ENCODE measurements at places on chromosomes 2 and 18. TPM values are rescaled to one million over a fixed set of nuclear protein-coding genes. Genes with fewer than 3 reads are reported as not detected.

- DNase-seq: peak; percentile 90
Observed at GRCh38 chr2:10434886-10435819, 13.0 kb downstream of the ODC1 start.

Gene SF3B6
- 85.3 TPM for total RNA-seq

GRCh38 chr18:1013951-1014350, 109.3 kb downstream of the ADCYAP1 start:
- no peak for DNase-seq

GRCh38 chr2:74524955-74525716, 895 bp downstream of the DQX1 start:
- DNase-seq: no peak

Gene TBR1
- 0.13 TPM for total RNA-seq

GRCh38 chr18:57087644-57088376, 59.1 kb upstream of the BOD1L2 start:
- no peak for DNase-seq

DNA sequence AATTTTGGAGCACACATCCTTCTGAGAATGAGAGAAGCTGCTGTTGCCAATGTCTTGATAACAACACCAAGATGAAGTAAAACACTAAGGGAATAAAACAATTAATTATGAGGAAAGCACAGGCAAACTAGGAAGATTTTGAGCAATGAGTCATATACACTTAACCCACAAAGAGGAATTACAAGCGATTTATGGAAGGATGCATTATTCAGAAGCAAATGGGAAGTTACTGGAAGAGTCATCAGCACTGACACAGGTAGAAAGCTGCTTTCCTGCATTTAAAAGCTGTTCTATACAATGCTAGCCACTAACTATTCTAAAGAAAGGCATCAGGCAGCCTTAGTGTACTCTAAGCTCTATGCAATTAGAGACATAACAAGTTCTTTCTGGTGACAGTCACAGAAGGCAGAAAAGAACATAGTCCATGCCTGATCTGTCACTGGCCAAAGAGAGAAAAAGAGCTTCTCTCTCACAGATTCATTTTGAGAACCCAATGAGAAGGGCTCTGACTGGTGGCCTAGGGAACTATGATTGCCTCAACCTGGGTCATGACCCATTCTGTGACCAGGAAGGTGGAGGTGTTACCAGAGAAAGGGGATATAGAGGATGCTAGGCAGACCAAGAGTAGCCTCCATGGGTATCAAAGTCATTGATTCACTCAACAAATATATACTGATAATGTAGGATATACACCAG, 45.4 kb downstream of the M1AP start:
- DNase-seq: no peak
